ENCODE measurements at places on chromosomes 2 and 18.

- no peak for DNase-seq
Observed at GRCh38 chr2:172113617-172114016, 10.9 kb upstream of the DLX2 start.

- no peak for DNase-seq
Observed at GRCh38 chr18:67261931-67262552, 254.5 kb downstream of the DSEL start.

DNA sequence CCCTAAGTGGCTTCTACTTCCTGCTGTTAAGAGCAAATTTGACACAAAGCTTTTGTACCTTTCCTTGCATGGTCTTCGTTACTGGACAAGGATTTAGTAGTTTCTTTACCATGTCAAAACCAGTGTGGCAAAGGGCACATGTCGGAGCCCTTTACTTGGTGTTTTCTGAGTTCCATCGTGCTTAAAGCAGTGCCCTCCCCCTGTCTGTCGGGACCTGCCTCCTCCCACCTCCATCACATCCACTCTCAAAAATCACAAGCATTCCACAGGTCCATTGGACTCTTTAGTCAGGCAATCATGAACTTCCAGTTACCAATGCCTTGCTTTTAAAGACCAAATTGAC is 763 bp downstream of the CCDC141 start:
- DNase-seq = no peak

- DNase-seq = peak; percentile 62
Observed at GRCh38 chr2:24164416-24164973, 10.4 kb upstream of the FAM228A start.

DNA sequence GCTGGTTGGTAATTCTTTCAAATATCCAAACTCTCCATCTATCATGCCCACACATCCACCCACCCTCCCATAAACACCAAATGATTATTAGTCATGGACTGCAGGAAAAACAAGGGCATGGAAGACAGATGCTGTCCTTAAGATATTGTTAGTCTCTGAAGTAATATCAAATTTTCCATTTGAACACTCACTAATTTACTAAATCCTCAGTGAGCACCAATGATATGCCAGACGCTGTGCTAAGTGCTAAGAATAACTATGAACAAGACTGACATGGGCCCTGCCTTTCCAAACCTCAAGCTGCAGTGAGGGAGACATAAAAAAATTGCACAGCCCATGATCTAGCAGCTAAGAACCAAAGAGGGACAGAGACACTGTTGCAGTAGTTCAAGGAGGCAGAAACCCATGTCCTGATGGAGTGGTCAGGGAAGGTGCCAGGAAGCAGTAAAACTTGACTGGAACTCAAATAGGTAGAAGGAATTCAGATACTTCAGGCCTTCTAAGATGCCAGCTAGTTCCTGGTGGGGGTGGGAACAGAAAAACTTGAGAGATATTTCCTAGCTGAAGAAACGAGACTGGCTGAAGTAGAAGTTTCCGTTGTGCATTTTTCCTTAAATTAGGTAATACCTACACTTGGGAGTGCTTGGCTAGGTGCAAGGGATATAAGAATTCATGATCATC is 182.1 kb downstream of the OSR1 start:
- no peak for DNase-seq

GRCh38 chr2:207974216-207974605 is 51.1 kb downstream of the PLEKHM3 start:
- DNase-seq = no peak

DNA sequence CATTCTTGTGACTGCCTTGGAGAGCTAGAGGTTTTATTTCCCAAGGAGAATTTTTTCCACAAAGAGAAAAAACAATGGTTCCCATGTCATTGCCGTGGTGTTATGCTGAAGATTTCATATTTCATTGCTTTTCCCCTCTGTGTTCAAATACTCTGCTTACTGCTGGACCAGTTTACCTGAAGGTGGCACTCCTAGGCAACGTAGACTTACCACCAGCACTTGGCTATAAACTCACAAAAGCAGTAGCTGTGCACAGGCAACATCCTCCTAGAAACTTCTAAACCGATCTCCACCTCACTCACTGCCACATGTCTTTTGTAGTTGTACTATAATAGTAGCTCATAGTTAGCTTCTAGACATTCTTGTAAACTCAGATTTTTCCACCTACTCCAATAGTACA is 1319.7 kb upstream of the CRIM1 start:
- no peak for DNase-seq

DNA sequence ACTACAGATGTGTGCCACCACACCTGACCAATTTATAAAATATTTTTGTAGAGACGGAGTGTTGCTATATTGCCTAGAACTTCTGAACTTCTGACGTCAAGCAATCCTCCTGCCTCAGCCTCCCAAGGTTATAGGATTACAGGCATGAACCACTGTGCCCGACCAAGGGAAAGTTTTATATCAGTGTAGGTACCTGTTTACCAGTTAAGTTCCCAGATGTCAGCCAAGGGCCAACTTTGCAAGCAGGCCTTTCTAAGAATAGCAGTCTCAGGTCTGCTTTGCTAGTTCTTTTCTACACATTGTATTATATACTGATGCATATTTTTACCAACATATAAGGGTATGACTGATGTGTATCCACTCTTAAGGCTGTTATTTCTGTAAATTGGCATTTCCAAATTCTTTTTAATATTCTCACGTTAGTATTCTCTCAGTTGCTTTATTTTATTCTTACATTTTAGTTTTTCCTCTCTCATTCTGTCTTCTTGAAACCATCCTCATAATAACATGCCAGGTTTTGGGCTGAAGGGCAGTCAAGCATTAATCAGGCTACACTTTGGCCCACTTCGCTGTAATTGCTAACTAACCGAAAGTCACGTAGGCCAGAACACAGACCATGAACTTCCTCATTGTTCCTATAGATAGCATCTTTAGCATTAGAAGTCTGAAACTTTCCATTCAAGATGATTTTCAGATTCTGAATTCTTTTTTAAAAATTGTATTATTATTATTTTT is 25.0 kb upstream of the CXXC1 start:
- DNase-seq = no peak

GRCh38 chr2:60984720-60985119 is 32.8 kb upstream of the PEX13 start:
- DNase-seq = no peak

DNA sequence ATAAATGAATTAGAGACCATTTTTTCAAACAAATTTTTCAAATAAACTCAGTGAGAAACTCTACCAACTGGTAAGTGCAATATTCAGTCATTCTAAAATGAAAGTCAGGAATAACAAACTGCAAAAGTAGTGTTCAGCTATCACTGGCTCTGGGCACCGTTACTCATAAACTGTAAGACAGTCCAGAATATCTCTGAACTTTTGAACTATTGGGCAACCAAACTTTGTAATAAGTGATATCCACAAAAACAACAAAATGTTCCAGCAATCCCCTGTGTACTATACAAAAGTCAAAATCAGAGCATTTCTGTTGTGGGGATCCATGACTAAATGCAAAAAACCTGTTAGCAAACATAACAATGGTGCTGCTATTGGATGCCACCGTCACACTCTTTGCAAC is 56.3 kb downstream of the SLC25A12 start:
- DNase-seq = no peak

- DNase-seq = no peak
Observed at GRCh38 chr2:161115205-161115604, 45.0 kb upstream of the TANK start.

DNA sequence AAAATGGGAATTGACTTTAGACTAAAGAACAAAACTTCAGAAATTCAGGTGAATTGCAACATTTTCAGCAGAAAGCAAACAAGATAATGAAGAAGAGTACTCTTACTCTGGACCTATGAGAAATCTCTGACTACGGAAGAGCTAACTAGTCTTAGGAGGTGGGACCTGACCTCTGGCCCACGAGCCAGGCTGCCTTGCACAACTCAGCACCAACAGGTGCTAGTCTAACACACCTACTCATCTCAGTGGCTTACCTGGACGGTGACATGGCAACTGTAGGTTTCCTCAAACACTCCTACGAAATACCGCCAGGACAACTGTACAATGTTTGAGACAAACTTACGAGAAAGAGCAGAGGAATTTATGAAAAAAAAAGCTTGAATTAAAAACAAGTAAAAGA is 3.1 kb upstream of the DSC3 start:
- no peak for DNase-seq

DNA sequence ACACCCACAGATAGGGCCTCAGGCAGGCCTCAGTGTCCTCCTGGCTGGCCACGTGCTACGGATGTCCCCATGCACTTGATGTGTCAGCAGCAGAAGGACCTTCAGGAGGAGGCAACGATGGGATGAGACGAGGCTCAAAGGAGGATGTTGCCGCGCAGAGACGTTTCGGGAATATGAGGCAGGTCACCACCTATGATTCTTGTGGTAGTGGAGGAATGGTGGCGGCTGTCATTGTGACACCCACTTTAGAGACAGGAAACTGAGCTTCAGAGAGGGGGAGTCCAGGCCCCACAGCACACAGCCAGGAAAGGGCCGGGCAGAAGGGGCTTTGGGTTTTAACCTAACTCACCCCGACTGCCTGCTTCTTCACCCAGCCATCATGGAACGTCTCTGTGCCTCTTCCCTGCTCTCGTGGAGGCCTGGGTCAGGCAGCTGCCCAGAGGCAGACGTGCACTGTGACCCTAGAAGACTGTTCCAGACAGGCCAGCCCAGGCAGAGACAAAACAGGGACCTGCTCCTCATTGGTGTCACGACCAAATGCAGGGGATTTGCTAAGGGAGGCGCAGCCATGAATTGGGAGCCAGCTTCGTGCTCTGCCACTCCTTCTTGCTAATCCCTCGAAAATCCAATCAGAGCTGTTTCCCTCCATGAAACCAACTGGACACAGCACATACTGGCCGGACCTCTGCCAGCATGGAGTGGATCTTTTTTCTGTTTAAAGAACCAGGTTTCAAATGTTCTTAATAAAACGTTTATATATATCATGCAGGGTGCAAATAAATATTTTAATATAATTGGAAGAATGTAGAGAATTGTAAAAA is 169.2 kb downstream of the ASB1 start:
- no peak for DNase-seq

GRCh38 chr18:26956863-26957262 is 91.4 kb upstream of the AQP4 start:
- DNase-seq = no peak

- DNase-seq = no peak
Observed at GRCh38 chr2:121856360-121856759, 100.9 kb downstream of the TSN start.

- no peak for DNase-seq
Observed at GRCh38 chr2:144082327-144082726, 437.6 kb downstream of the ZEB2 start.

DNA sequence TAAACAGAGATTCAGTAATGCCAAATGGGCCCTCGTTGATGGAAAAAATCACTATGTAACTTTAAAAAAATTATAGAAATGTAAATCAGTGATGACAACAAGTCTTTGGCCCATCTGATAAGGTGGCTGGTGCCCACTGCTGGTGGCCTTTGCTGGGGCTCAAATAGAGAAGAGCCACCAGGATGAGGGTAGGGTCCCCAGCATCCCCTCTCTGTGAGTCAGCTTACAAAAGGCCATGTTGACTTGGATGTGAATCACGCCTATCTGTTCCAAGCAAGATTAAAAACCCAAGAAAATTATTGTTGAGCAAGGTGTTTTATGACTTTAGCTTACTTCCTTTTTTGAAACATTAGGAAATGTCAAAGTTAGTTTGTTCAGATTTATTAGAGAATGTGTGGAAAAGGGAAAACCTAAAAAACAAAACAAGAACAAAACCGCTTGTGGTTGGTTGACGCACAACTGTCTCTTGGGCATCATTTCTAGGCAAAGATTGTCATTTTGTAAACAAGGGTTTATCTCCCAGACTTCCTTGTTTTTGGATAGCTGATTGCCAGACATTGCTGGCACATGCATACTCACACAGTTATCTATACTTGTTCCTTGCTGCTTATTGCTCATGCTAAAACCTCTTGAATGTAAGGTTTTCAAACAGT is 53.7 kb upstream of the ZNF396 start:
- no peak for DNase-seq

- no peak for DNase-seq
Observed at GRCh38 chr2:111049792-111050640, 70.7 kb upstream of the BCL2L11 start.

DNA sequence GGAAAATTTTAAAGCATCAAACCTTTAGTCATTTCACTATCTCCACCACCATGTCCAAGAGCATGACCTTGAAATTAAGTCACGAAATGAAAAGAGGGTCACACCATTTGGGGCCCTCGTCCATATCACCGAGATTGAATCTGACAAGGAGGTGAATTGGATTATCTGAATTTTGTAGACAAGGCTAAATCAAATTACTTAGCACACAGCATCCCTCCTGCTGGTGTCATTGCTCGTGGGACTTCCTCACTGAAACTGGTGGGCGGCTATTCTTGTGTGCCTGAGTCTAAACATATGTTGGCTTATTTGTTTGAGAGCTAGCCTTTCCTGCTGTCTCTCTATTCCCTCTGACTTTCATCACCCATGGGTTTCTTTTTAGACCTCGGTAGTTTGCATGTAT is 64.6 kb upstream of the CNGA3 start:
- DNase-seq = no peak

DNA sequence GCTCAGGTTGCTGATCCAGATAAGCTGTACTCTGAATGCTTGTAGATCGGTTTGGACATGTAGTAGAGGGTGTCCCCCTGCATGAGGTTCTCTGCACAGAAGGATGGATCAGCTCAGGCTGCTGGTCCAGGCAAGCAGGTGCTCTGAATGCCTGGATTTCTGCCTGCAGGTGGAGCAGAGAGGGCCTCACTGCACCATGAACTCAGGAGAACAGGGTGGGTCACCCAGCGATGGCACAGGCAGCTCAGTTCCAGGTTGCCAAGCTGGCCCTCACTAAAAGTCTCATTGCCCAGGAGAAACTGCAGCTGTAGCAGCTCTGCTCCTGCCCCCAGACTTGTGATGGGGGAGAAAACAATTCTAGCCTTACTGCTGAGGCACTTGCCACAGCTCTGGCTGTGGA is 491.8 kb downstream of the XIRP2 start:
- no peak for DNase-seq

DNA sequence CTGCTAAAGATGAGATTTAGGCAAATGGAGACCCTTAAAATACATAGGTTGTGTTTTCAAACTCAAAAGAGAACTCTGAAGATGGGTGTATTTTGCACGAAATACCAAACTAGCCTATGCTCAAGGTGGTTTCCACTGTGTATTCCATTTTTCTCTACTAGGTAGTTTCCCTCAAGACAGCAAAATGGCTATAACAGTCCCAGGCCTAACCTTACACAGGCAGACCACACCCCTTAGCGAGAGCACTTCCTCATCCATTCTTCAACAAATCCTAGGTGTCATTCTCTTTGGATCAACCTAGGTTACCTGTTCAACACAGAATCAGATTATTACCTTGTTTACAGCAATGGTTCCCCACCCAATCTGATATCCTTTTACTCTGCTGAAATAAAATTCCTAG is 42.6 kb downstream of the HNRNPLL start:
- DNase-seq = no peak

DNA sequence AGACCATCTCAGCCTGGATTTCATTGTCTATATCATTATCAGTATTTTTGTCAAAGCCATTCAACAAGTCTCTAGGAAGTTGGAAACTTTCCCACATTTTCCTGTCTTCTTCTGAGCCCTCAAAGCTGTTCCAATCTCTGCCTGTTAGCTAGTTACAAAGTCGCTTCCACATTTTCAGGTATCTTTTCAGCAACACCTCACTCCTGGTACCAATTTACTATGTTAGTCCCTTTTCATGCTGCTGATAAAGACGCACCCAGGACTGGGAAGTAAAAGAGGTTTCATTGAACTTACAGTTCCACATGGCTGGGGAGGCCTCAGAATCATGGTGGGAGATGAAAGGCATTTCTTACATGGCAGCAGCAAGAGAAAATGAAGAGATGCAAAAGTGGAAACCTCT is 9.3 kb upstream of the FIGLA start:
- DNase-seq = no peak

- no peak for DNase-seq
Observed at GRCh38 chr2:32558492-32558891, 69.4 kb upstream of the TTC27 start.

- DNase-seq = no peak
Observed at GRCh38 chr2:75503048-75503607, 57.6 kb downstream of the EVA1A start.

Measured in DND-41 (cell line).